ENCODE measurements at places on chromosomes 1 and 21.

- DNase-seq = no peak
These were observed 13.0 kb downstream of the RD3 start for GRCh38 chr1:211478801-211479578.

- DNase-seq = no peak
These were observed 142.0 kb upstream of the ZNHIT6 start for GRCh38 chr1:85850238-85850637.

GRCh38 chr1:62530516-62531154 is 66.7 kb upstream of the ANGPTL3 start:
- peak; percentile 58 for DNase-seq

DNA sequence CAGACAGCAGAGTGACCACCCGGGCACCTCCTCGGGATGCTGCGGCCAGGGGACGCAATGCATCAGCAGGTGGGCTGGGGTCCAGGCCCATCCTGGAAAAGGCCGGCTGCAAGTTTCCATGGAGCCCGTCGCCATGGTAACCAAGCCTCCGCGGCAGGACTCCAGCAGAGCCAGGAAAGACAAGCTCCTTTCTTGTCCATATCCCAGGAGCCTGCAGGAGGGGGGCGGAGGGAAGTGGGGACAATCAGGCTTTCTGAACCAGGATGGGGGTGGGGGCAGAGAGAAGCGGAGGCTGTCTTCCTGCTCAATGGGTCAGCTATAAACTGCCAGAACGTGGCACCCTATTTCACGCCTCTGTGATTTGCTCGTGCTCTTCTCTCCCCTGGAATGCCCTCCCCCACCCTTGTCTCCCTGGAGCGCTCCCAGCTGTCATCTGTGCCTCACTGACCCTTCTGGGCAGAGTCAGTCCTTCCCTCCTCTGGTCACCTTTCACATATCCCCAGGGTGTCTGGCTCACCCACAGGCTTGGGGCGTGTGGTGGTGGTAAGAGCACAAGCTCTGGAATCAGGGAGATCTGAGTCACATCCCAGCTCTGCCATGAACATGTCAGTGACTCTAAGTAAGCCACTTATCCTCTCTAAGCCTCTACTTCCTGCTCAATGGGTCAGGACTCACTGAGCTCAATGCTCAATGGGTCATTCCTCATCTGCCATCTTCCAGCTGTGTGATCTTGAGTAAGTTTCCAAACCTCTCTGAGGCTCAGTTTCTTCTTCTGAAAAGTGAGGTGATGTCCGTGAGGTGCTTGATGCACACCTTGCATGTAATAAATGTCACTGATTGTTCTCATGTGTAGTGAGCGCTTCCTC is 58.9 kb upstream of the LAPTM5 start:
- peak; percentile 91 for DNase-seq

- no peak for DNase-seq
These were observed 2.6 kb upstream of the CCDC28B start for GRCh38 chr1:32197837-32198236.

GRCh38 chr1:17405898-17406759 is 33.3 kb downstream of the RCC2 start:
- DNase-seq = peak; percentile 71

DNA sequence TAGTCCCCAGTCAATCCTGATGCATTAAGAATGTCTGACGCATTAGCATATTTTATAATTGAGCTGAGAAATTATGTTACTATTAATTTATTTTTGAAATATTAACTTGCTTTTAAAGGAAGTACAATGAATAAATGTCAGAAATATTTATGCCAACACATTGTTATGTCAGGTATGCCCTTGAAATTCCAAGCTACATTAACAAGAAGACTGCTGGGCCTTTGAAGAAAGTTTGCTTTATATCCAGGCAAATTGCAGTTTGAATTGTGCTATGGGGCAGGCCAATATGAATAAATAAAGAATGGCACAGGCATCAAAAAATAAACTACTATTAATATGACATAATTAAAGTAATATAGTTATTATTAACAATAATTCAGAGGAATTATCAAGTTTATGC is 1391.3 kb downstream of the PLA2G4A start:
- DNase-seq = no peak

DNA sequence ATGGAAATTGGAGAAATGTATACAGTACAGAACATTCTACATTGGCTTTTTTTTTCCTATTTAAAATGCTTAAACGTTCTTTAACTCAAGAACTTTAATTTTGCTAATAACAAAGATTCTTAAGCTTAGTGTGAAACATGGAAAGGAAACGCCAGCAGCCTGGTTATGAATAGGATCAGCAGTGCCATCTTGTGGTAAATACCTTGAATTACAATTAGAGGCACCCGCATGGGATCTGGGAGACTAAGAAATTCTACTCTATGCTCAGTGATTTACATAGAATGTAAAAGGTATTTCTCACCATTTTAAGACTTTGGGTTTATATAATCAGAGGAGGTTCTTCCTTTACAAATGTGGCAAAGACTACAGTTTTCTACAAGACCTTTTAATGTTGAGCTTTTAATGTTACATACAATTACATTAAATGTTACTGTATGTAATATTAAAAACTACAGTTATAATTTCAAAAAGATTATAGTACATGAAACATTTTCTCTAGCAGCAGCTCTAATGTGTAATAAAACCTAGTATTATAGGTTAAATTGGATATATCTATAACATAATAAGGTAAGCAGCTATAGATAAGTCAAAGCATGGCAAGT is 32.1 kb upstream of the APOBEC4 start:
- no peak for DNase-seq

DNA sequence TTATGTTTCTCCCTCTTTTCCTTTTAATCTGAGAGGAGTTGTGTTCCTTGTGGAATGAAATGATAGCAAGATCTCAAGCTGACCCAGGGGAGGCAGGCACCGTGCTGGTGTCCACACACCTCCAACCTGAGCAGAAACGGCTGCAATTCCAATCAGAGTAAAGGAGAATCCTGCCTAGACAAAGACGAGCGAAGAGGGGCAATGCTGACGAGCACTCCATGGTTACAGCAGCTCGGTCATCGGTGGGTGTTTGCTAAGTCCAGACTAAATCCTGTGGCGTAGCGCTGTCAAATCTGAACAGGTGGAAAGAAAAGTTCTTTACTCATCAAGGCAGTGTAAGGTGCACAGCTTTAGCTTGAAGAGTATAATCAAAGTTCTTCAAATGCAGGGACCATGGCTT is 74.8 kb downstream of the PLD5 start:
- DNase-seq = no peak

All from femur (tissue), 1 donor.